ENCODE measurements at places on chromosomes 7 and 10.

DNA sequence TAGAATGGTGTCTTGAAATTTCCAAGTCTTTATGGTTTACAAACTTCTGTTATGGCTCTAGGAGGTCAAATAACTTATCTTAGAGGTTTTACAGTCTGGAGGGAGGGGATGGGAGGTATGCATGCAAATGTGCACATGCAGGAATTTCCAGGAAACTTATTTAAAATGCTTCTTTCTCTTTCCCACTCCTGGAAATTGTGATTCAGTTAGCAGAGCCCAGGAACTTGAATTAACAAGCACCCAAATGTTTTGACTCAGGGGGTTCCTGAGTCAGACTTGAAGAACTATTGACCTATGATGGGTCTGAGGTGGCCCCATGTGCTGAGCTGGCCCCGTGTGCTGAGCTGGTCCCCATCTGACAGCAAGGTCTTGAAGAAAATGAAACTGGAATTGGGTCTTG lies 669.4 kb downstream of the INHBA start:
- DNase-seq = no peak

DNA sequence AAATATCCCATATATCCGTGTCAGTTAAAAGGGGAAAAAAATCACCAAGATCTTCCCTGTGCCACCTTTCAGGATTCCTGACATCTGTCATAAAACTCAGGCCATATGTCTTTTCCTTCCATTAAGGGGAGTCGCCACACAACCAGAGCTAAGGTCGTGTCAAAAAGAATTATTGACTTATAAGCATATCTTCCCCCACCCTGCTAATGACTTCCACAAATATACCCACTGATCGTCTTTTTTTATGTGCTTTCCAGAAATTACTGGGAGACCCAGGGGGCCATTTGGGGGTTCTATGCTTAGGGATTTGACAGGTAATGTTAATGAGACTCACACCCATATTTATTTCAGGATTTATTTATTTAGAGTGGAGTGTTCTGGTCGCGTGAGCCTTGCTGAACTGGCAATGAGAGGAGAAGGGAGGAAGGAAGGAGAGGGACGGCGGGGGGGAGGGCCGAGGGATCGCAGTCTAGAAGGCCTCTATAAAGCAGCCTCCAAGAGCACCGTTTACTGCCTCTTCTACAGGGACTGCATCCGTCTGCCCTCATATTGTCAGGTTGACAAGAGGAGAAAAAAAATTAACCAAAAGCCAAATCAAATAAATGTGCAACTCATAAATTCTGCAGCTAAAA lies 135.7 kb upstream of the MGMT start:
- no peak for DNase-seq

DNA sequence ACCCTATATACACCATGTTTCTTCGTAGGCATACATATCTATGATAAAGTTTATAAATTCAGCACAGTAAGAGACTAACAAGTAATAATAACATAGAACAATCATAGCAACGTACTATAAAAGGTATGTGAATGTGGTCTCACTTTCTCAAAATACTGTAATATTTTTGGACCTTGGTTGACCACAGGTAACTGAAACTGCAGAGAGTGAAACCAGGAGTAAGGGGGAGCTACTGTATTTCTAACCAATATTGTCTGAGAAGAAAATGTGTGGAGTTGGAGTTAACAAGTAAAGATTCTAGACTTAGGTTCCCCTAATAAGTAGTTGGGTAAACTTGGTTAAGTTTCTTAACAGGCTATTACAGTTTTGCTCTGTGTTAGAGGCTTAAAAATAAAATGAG lies 72.1 kb downstream of the GNAI1 start:
- no peak for DNase-seq

- no peak for DNase-seq
These were observed 21.1 kb upstream of the HSPA12A start for GRCh38 chr10:116763440-116763839.

All from activated T-cell treated with anti-CD3 and anti-CD28 coated beads, Interleukin-2, amount 50 U/mL, for 1 hour (primary cell).